Kidney tubule cell (primary cell): ENCODE measurements at places on chromosomes 13 and 19.

- no peak for DNase-seq
Observed at GRCh38 chr19:31492050-31492449, 142.8 kb upstream of the TSHZ3 start.

DNA sequence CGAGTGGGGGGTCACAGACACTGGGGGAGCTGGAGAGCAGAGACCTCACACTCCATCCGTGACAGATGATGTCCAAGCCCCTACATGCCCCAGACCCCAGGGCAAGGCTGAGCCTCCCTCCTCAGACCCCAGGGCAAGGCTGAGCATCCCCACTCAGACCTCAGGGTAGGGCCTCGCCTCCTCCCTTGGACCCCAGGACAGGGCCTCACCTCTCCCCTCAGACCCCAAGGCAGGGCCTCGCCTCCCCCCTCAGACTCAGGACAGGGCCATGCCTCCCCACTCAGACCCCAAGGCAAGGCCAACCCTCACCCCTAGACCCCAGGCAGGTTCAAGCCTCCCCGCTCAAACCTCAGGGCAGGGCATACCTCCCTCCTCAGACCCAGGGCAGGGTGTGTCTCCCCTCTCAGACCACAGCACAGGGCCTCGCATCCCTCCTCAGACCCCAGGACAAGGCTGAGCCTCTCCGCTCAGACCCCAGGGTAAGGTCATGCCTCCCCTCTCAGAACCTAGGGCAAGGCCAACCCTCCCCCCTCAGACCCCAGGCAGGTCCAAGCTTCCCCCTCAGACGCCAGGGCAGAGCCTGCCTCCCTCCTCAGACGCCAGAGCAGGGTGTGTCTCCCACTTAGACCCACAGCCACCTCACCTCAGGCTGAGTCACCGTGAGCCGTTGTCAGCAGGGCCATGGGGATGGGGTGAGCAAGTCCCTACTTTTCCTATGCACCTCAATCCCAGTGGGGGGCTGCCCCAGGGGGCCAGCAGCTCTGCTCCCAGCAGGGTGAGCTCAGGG is 1.7 kb upstream of the S1PR4 start:
- peak; percentile 83 for DNase-seq

DNA sequence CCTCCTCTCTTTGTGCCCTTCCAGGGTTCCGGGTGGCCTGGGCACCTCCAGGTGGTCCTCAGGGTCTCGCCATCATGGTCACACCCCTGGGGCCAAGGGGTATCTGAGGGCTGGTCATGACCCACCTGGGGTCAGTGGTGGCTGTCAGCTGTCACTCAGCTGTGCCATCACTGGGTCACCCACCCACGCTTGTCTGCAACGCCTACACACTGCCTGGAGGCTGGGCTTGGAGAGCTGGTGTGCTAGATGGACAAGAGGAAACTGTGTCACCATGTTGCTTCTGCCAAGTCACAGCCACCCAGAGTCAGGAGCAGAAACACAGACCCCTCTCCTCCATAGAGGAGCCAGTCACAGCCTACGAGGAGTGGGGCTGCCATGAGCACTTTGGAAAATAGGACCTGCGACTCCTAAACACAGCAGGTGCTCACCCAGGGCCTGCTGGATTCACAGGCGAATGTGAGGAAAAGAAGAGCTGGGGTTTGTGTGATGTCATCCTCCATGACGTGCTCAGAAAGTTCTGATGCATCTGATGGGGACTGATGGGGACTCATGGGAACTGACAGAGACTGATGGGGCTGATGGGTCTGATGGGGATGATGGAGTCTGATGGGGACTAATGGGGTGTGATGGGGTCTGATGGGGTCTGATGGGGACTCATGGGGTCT is 10.7 kb upstream of the GRTP1 start:
- DNase-seq: no peak

GRCh38 chr13:99965329-99966000 is 6.1 kb downstream of the ZIC5 start:
- no peak for DNase-seq

DNA sequence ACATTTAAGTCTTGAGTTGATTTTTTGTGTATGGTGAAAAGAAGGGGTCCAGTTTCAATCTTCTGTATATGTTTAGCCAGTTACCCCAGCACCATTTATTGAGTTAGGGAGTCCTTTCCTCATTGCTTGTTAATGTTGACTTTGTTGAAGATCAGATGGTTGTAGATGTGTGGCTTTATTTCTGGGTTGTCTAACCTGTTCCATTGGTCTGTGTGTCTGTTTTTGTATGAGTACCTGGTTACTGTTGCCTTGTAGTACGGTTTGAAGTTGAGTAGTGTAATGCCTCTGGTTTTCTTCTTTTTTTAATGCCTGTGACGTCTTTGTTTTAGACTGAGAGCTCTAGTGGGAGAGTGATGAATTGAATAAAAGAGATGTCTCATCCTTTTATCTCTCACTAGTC is 83.2 kb downstream of the NBEA start:
- no peak for DNase-seq
